ENCODE measurements at places on chromosomes 6 and 20.

GRCh38 chr6:158815379-158815724, 3.8 kb downstream of the EZR start:
- no peak for DNase-seq

DNA sequence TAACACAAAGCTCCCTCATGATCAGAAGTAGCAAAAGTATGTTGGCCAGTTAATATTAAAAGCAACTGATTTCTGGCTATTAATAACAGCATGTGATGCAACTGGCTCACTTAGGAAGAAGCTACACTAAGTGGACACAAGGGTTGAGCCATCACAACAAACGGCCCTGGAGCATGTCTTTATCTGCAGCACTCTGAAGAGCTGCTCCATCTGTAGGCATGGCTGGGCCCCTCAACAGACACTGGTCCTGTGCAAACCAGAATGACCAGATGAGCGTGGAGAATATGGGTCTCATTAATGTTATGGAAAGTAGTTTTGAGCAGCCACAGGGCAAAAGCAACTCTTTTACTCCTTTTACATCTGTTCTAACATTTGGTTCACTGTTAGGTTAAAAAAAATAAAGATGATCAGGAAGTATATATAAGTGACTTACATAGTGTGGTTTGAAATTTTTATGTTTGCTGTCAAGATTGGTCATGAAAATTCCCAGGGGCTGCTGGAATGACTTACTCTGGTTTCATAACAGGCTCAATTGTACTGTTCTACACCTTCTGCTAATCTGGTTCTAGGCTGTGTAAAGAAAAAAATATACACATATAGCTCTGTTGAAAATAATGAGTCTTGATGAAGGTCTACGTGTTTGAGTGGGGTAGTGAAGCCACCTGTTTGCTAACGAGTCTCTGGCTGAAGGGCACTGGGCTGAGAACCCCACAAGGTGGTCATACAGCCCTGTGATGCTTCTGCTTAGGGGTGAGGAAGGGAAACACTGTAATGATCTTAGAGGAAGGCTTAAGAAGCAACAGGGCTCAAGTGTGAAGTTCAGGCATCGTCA, 58.1 kb downstream of the INSM1 start:
- no peak for DNase-seq

GRCh38 chr20:40197691-40198090, 491.3 kb downstream of the MAFB start:
- no peak for DNase-seq

DNA sequence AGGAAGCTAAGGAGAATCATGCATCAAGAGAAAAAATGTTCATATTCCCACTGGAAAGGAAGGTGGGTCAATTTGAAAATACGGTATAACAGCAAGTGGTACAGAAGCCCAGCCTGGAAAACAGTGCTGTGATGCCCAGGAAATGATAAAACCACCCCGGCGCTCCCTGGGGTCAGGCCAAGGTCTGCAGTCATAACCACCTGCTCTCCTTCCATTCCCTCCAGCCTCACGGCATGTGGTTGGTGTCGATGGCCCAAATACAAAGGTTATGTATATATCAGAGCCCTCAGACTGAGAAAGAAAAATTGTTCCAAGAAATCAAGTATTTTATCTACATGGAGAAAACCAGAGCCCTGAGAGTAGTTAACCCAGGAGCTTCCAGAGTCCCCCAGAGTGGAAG, 208.1 kb upstream of the CDYL start:
- DNase-seq, result no peak

GRCh38 chr6:15400572-15401004, 154.7 kb downstream of the JARID2 start:
- DNase-seq, result no peak

GRCh38 chr6:5464099-5464885, 203.0 kb downstream of the FARS2 start:
- no peak for DNase-seq

- no peak for DNase-seq
These were observed 14.7 kb upstream of the PXDC1 start for GRCh38 chr6:3766214-3766613.

- no peak for DNase-seq
These were observed 42.5 kb downstream of the SLC24A3 start for GRCh38 chr20:19254956-19255355.

GRCh38 chr20:19714579-19714840, 43.5 kb upstream of the RIN2 start:
- no peak for DNase-seq

DNA sequence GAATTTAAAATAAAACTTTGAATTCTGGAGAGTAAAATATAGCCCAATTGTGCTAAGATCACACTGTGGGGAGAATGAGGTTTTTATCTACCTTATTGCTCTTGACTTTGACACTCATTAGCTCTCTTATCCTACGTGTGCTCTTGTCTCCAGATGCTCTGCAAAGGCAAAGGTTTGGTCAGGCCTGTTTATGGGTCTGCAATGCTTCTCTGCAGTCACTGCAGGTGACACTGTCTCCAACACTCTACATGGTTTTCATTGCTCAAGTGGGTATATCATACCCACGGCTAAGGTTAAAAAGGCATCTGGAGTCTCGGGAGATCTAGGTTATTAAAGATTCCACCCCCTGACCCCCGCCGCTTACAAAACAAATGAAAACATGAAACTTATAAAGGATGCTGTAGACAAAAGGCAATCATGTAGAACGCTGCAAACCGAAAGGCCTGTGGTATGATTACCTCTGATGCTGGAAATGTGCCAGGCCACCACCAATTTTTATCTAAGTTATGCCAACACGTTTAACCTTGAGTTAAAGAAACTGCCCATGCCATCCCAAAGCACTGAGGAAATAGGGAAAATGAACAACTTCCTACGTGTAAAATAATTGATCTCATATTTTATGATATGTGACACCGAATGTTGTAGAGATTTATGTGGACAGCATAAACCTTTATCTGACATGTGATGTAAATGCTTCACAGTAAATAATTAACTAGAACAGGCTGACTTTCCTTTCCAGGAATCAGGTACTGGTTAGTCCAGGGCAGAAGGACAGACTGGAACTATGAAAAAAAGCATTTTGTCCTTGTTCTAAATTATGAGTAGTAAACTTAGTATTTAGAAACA, 238.2 kb upstream of the NOX3 start:
- no peak for DNase-seq

DNA sequence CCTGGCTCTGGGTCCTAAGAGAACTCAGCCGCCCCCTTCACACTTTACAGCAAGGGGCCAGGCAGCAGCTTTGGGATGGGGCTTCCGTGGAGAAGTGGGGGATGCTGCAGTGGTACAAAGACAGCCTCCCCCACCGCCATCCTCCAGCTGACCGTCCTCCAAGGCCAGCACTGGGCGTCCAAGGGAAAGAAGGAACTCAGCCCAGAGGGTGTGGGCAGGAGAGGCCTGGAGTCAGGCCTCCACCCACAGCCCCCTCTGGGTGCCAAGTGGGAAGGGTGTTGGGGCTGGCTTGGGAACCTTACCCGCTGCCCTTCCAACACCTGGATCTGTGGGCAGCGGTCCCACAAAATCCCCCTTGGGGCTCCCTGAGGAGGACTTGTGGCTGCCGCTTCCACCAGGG, 13.1 kb downstream of the STMN3 start:
- DNase-seq, result no peak

GRCh38 chr6:118186672-118187567, 279.9 kb downstream of the SLC35F1 start:
- no peak for DNase-seq

- no peak for DNase-seq
These were observed 5.6 kb upstream of the CFB start for GRCh38 chr6:31940256-31940664.

GRCh38 chr6:87714093-87714842, 12.2 kb upstream of the AKIRIN2 start:
- DNase-seq, result no peak

DNA sequence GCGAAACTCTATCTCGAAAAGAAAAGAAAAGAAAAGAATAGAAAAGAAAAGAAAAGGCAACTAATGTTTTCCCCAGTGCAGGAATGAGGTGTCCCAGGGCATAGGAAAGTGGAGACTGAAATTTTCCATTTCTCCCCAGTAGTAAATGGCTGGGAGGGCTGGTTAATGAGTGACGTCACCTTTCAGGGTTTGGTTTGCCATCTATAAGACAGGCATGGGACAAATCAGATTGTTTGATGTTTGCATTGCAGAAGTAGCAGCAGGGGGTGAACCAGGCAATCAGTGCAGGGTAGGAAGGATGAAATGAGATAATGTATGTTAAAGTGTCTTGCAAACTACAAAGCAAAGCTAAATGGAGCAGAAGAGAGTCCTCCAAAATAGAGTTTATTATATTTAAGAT, 533.4 kb downstream of the PKHD1 start:
- DNase-seq, result no peak

DNA sequence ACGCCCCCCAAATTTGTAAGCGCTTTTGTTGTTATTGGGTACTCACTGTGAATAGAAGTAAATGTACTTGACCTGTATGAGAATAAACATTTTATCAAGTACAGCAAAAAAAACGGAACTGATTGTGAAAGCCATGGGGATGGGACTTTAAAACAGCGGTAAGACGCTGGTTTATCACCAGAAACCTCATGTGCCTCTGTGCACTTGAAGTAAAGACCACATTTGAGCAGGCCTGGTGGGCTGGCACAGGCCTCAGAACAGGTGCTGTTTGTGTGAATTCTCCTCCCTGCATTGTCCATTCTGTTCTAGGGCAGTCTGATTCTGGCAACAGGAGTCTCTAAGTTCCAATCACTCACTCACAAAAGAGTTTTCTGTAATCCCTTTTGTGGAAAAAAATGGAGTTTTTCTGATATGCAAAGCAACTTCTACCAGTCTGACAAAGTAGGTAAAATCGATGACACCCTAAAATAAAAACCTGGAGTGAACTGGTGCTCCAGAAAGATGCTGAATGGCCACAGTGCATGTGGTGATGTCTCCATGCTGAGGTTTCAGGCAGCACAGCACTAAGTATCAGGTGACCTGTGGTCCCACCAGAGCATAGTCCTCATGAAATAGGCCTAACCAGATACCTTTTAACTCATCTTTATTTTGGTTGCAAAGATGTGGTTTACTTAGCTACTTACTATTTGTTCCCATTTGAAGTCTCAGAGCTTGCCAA, 53.9 kb downstream of the STX7 start:
- DNase-seq, result no peak

- no peak for DNase-seq
These were observed 284.6 kb upstream of the ID4 start for GRCh38 chr6:19552588-19552987.

DNA sequence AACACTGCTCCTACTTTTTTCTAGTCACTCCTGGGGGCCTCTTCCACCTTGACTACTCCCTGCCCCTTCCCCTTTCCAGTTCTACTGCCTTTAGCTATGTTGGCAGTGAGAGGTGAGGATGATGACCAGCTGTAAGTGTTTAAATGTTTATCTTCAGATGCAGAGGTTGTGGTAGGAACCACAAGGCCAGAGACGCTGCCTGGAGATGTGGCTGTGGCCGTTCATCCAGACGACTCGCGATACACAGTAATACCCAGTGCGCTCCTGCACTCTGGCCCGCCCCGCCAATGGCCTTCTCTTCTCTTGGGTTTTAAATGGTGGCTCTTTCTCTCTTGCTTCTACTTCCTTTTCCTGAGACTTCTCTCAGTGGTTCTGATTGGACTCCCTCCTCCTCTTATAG, 4.6 kb downstream of the VARS2 start:
- no peak for DNase-seq

GRCh38 chr20:50813801-50814200, 18.9 kb downstream of the BCAS4 start:
- DNase-seq, result no peak

- peak; percentile 72 for DNase-seq
These were observed 116.7 kb downstream of the SIM1 start for GRCh38 chr6:100347901-100348550.

- no peak for DNase-seq
These were observed 113.1 kb downstream of the TIAM2 start for GRCh38 chr6:155108070-155108820.

DNA sequence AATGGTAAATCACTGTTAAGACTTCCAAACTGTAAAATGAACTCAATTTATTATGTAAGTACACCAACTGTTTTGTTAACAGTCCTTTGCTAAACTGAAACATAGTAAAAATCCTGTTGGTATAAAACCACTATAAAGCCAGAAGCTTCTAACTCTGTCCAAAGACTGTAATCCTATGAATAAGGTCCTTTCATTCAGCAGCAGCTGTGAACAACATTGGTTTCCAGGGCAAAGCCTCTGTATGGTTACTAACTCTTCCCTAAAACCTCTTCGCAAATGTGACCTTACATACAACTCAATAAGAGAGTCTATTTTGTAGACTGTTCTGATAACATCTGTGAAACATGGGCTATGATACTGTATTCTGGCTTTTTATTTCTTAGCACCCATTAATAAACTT, 40.1 kb downstream of the NUP153 start:
- no peak for DNase-seq

DNA sequence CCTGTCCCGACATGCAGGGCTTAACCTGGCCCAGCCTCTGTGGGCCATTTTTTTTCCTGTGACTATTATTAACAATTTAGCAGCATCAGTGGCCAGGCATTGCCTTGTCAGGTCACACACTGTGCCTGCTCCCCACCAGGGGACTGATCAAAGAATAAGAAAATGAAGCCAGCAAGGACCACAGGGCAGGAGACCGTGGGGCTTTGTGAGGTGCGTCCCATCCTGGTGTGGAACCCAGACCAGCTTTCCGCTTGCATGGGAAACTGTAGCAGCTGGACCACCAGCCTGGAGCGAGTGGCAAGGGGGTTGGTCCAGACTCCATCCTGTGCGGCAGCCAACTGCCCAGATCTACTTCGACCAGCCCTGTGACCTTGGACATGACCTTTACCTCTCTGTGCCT, 218.3 kb downstream of the ANKRD60 start:
- no peak for DNase-seq

- no peak for DNase-seq
These were observed at the start of gene TINAG for GRCh38 chr6:54308289-54308985. Gene TINAG, plus strand, starts transcription at chr6:54308441. Its CDS starts 110 bp downstream, at chr6:54308551.

DNA sequence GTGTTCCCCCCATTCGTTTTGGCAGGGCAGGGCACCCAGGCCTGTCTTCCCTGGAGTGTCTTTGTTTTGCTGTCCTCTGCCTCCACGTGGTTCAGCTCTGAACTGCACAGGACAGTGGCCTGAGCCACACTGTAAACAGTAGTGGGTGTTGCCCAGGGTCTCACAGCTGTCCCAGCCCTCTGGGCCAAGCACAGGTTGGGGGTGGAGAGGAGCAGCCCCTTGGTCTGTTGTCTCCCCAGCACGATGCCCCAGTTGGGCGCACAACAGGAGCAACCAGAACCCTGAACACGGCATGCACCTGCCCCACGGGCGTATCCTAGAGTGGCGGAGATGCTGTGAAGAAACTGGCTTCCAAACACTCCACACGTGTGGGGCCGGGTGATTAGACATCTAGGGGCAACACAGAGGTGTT, 14.4 kb downstream of the CCDC167 start:
- no peak for DNase-seq

DNA sequence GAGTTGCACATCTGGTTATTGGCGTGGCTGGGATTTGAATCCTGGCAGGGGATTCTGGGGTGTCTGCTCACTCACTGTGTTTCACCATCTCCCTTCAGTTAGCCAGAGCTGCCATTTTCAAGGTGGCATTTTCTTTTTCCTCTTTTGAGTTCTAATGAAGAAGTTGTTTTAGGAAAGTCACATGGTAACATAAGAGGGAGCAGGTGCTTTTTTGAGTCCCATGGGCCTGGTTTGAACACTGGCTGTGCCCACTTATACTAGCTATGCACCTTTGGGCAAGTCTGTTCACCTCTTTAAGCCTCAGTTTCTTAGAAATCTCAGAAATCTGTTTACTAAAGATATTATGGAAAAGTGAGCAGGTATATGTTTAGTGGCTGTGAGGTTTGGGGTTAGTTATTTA, 39.6 kb downstream of the ANKS1A start:
- DNase-seq, result no peak

- no peak for DNase-seq
These were observed 28.9 kb upstream of the RALGAPA2 start for GRCh38 chr20:20741087-20742045.

- no peak for DNase-seq
These were observed 20.0 kb downstream of the CCN2 start for GRCh38 chr6:131931063-131931750.
